Stimulated activated CD4-positive, alpha-beta T cell treated with anti-CD3 and anti-CD28 coated beads, Interleukin-1b, Interleukin-23, amount 100 ng/mL, for 1 hour (primary cell): ENCODE measurements at places on chromosomes 3 and 15.

GRCh38 chr15:57462381-57462780 lies 86.1 kb downstream of the CGNL1 start:
- no peak for DNase-seq

DNA sequence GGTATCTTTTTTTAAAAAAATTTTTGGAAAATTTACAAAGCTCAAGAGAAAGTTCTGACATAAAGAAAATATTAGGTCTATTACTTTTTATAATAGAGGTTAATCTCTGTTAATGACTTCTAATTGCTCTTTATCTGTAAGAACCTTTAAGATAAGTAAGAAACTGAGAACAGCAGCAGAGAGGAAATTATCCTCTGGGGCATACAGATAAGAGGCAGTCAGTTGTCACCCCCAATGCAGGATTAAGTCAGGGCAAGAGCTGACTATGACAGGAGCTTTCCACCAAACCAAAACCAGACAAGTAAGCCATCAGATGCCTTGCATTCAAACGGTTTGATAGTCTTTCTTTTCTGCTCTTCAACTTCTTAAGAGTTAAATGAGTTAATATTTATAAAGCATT lies 149.0 kb downstream of the GSK3B start:
- no peak for DNase-seq

DNA sequence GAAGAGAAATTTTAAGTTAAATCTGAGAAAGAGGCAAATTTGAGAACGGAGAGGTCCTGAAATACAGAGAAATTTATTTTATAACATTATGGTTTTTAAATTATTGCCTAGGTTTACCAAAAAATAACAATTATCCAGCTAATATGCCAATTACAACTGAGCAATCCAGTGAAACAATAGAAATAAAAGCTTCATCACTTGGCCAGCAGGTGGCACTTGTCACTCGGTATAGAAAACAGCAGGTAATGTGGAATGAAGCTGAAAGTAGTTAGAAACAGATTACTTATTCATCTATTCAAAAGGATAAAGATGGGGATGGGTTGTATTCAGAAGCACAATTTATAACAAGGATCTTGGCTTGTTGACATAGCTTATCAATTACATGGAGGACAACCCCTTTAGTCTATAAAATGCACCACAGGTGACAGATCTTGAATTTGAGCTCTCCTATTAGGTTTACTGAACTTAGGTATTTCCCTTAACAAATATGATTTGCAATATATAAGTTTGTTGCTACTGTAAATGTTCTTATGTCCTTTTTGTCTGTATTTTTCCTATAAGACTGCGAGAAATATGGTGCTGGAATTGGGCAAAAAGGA lies 70.1 kb upstream of the GUCA1C start:
- no peak for DNase-seq

DNA sequence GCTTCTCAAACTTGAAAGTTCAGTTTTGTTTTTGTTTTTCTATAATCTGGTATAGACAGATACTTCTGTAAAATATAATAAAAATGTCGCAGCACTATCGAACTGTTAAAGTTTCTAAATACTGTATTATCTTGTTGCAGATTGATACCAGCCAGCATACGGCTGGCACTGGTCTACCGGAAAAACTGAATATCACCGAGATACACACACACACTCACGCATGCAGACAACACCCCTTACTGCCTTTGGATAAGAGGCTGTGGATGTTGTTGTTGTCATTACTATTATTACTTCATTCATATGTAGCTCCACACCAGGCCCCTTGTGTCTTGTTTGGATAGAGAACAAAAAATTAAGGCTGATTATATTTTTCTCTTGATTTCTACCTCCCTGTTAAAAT lies 32.4 kb downstream of the MAP6D1 start:
- DNase-seq: no peak

- DNase-seq: no peak
Measured at GRCh38 chr3:26460985-26461384, 161.6 kb upstream of the LRRC3B start.

GRCh38 chr15:32707436-32707835 lies 10.4 kb upstream of the GREM1 start:
- no peak for DNase-seq

DNA sequence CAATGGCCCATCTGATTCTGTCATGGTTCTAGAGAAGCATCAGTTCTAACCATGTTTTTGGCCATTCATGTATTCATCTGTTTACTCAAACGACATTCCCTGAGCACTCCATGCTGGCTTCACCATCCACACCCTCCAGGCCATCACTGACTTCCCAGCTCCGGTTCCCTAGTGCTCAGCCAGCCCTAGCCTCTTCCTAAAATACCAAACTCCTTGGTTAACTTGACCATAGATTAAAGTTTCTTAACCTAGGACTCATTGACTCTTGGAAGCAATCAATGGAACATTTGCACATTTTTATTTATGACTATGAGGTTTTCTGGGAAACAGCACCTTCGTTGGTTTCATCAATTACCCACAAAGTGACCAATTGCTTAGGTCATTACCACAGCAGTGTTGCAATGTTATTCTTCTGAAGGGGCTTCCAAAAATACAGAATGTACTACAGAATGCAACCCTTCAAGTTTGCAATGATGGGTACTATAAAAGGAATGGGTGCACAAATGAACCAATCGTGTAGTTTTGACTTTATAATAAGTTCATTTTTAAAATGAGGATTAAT lies 27.2 kb upstream of the SLC25A36 start:
- DNase-seq: no peak

DNA sequence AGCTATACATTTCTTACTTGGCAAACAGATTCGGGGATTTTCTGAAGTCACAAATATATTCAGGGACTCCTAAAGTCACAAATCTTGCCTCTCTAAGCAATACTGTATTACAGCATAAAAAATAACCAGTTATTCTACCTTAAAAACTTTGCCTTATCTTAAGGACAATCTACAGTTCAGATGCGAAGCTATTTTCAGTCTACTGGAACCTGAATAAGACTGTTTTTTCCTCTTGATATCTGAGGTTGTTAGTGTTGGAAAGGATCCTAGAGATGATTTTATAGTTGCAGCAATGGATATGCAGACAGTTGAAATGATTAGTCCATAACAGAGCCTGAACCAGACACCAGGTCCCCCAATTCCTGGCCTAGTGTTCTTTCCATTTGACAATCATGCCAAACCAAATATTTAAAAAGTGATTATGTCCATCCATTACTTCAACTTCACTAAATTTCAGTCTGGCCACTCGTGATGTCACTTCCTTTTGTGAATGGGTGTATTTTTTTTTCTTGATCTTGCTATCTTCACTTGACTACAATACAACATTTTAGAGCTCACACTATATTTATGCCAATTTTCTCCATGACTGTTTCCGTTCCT lies 1.8 kb downstream of the HDGFL3 start:
- DNase-seq: no peak

GRCh38 chr3:182636646-182637045 lies 156.7 kb upstream of the ATP11B start:
- no peak for DNase-seq

- DNase-seq: no peak
Measured at GRCh38 chr3:73385568-73385967, 239.2 kb downstream of the PDZRN3 start.

DNA sequence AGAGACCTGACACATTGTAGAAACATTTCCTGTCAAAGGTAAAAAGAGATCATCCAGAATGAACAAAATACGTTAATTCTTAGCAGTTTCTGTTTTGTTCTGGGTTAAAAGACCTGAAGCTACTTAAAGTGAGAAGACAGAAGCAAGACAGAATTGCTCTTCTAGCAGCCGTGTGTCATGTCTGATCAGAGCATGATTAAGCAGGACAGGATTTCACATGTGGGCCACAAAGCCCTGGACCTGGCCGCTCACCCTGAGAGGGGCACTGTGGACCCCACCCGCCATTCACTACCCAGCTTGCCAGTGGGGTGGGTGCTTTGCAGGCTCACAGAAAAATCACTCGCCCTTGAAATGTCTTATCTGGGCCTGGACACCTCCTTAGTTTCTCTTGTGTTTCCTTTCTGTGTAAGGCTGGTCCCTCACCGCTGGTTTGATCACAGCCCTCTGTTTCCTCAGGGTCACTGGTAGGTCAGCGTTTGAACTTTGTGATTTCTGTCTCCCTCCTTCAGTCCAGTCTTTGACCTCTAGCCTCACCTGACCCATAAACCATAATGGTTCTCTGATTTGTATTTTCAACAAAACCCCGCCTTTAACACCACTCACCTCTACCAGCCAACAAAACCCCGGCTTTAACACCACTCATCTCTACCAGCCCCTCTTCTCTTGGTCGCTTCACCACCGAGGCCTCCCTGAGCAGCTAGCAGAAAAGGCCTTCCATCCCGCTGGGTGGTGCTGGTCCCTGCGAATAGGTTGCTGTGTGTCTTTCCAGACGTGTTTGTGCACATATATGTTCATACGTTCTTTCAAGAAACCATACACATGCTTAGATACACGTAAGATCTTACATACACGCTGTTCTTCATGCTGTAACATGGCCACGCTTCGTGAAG lies 185.0 kb downstream of the OR4M2 start:
- no peak for DNase-seq

- no peak for DNase-seq
Measured at GRCh38 chr15:76162784-76163456, 103.1 kb downstream of the TMEM266 start.

DNA sequence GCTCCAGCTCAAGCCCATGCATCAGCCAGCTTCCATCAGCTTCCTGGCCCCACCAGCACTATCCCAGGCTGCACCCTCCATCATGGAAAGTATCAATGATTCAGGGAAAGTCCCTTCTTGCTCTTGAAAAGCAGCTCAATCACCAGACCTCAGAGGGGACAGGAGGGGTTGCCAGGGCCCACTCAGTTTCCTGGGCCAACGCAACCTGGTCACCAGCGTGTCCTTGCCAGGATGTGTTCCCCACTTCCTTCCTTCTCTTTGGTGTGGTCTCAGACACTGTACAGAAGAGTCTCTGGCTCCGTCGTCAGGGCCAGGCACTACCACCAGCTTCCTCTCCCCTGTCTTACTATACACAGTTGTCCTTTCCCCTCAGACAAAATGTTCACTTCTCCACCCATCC lies 3.0 kb downstream of the HDC start:
- no peak for DNase-seq

GRCh38 chr3:24351779-24352469 lies 142.7 kb downstream of the THRB start:
- DNase-seq: no peak

DNA sequence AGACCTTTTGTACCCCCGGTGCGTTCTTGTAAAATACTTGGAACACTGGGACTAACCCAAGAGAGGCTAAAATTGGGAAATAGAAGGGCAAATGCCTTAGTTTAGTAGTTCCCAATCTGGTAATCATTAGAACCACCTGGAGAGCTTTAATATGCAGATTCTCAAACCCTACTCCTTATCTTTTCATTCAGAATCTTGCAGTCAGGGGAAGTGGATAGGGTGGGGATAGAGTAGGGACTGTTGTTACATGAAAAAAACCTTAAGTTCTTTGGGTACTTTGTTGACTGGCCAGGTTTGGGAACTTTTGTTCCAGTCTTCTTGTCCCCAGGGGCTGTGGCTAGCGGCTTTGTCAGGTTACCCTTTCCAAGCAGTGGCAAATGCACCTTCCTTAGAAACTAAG lies 15.9 kb downstream of the MAPKBP1 start:
- DNase-seq: no peak

GRCh38 chr3:43035801-43036365 lies 56.8 kb downstream of the GASK1A start:
- no peak for DNase-seq
